RKO (cell line): ENCODE measurements at places on chromosomes 12 and 14.
A peak's percentile ranks its signal among the peaks of the same experiment; 100 is the strongest.

GRCh38 chr14:42884100-42884499 lies 1277.4 kb downstream of the LRFN5 start:
- peak; percentile 78 for DNase-seq

- no peak for DNase-seq
Observed at GRCh38 chr14:61653507-61653906, 41.8 kb upstream of the HIF1A start.

DNA sequence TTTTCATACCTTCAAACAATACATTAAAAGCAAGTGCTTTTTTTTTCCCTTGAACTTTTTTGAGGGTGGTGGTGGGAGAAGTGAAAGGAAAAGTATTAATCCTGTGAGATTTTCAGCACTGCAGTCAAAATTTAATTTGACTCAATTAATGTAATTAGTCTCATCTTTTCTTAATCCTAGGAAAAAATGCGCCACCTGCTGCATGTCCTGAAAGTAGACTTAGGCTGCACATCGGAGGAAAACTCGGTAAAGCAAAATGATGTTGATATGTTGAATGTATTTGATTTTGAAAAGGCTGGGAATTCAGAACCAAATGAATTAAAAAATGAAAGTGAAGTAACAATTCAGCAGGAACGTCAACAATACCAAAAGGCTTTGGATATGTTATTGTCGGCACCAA lies 52.2 kb downstream of the SPATA7 start:
- no peak for DNase-seq

DNA sequence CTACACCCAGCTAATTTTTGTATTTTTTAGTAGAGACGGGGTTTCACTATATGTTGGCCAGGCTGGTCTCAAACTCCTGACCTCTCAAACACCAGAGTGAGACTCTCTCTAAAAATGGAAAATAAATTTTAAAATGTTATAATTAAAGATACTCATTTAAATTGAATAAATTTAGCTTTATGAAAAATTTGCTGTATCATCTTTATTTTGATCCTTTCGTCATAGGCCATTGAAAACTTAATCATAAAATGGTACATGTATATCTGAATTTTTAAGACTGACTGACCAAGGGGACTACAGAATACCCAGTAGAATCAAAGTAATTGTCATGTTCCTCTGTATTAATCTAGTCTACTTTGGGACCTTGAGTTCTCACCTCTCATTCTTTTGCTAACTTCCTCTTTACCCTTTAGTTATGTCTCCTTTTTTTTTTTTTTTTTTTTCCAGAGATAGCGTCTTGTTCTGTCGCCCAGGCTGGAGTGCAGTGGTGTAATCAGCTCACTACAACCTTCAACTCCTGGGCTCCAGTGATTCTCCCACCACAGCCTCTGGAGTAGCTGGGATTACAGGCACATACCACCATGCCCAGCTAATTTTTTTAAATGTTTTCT lies 9.5 kb downstream of the RAB5B start:
- DNase-seq = no peak

DNA sequence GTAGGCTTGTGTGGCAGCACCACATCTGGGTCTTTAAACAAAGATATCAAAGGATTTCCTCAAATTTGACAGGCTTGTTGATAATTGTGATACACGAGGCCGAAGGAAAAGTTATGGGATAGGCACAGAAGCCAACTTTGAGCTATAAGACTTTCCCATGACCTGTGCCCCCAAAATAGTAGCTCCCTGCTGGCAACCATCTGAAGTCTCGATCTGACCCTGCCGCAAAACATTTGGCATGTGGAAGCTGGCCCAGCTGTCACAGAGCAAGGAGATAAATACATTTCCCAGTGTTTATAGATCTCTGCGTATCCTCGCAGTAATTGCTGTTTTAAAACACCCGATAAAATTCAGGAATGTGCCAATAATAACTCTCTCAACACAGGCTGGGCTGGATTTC lies 26.4 kb upstream of the RGS6 start:
- DNase-seq = no peak

GRCh38 chr14:22047115-22047514 lies 373.5 kb upstream of the OR4E1 start:
- DNase-seq = peak; percentile 4

DNA sequence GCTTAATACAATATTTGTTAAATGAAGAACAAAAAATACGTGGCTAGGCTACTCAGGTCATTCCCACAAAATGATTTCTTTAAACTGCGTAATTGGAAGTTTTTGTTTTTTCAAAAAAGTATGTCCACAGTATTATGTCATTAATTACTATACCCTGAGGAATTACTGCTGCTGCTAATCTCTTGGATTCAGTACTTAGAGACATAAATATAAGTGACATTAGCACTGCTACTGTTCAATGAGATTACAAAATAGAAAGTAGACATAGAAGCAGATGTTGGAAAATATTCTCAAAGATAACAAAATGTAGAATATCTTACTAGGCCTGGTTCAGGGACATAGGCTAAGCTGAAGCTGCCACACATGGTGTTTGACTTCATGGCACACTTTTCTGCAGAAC lies 36.3 kb downstream of the HMGA2 start:
- no peak for DNase-seq

GRCh38 chr12:78419513-78419912 lies 445.1 kb upstream of the SYT1 start:
- DNase-seq = no peak

GRCh38 chr12:12349711-12350665 lies at the start of gene MANSC1:
Gene MANSC1 (minus strand): TSS chr12:12350242. CDS start chr12:12343314, 6,928 bp downstream.
- DNase-seq = peak; percentile 78

DNA sequence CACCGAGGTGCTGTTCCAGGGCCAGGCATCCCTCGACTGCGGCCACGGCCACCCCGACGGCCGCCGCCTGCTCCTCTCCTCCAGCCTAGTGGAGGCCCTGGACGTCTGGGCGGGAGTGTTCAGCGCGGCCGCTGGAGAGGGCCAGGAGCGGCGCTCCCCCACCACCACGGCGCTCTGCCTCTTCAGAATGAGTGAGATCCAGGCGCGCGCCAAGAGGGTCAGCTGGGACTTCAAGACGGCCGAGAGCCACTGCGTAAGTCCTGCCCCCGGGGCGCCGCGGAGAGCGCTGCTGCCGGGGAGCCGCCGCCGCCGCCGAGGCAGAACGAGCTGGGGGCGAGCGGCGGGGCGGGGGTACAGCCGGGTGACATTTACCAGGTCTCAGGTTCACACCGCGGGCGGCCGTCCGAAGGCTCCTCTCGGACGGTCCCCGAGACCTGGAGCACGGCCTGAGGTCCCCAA lies 1.4 kb downstream of the PLXNC1 start:
- DNase-seq = no peak

- DNase-seq = no peak
Observed at GRCh38 chr12:70648831-70649230, 11.6 kb upstream of the PTPRB start.

DNA sequence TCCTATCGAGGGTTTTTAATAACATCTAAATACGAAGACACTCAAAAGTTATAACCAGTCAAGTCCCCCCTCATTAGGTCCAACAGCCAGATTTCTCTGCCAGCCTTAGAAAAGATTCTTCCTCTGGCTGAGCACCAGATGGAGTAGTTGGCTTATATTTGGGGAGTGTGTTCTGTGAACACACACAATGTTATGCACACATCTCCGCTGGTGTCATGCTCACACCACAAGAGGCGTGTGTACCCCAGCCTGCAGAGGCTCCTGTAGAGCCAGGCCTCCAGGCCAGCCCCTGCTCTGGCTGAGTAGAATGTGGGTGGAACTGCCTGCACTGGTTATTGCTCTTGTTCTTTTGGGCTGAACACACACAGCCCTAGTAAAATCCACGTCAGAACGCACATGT lies 64.0 kb downstream of the PIWIL1 start:
- DNase-seq = peak; percentile 59

DNA sequence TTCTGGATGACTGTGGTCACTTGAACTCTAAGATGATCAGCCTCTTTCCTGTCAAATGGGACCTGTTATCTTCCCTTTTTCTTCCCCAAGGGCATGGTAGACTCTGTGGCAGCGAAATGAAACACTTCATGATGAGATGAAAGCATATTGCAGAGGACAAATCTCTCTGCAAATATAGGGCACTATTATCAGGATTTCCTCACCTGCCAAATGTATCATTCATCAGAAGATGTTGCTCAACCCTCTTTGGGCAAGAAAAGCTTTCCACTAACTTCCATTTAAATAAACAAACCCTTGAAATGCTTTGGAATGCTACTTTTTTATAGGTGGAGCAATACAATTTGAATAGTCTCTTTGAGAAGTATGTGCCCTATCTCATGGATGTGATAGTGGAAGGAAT lies 105.0 kb downstream of the DNAH10 start:
- no peak for DNase-seq

DNA sequence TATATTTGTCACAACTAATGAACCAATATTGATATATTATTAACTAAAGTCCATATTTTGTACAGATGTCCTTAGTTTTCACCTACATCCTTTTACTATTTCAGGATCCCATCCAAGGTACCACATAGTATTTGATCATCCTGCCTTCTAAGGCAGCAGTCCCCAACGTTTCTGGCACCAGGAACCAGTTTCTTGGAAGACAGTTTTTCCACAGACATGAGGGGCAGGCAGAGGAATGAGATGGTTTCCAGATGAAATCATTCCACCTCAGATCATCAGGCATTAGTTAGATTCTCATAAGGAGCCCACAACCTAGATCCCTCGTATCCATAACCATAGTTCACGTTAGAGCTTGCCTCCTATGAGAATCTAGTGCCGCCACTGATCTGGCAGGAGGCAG lies 82.8 kb upstream of the BCL2L14 start:
- DNase-seq = no peak

GRCh38 chr12:13935169-13935568 lies 46.2 kb downstream of the GRIN2B start:
- DNase-seq = no peak

- no peak for DNase-seq
Observed at GRCh38 chr12:82833481-82833880, 146.8 kb downstream of the TMTC2 start.

- no peak for DNase-seq
Observed at GRCh38 chr12:124684971-124685688, 117.7 kb upstream of the NCOR2 start.

DNA sequence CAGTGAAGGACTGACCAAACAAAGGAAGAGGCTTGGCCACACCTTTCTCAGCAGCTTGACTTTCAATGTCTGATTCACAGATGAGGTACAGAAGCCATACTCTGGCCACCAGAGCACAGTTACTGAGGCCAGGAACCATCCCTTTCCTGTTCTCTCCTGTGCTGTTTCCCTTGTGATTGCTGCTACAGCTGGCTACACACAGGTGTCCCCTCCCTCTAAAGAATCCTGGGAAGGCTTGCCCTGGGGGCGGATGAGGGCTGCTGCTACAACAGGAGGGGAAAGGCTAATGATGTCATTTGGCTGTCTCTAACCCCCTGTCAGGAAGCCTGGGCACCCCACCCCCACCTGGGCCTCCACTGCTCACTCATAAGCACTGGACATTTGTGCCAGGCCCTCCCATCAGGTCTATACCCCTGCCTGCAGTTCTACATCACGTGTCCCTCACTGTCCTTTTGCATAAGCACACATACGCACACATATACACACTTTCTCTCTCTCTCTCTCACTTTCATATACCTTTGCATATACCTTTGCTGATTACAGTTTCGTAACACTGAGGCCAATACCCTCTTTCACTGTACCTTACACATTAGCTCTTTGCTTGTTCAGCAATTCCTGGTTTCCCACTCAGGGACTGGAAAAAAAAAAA lies 41.4 kb downstream of the PRPF40B start:
- DNase-seq = no peak

DNA sequence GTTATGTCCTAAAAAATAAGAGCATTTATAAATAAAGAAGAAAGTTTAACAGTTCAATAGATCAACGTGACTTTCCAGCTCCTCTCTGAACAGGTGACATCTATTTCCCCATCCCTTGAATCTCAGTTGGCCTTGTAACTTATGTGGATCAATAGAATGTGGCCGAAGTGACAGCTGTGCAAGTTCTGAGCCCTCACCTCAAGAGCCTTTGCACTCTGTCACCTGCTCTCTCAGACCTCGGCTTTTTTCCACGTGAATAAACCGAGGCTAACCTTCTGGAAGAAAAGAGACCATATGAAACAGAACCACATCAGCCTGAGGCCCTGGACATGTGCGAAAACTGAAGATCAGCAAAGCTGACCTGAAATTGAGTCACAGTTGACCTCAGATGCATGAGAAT lies 253.0 kb downstream of the DAD1 start:
- DNase-seq = no peak
